ENCODE measurements at places on chromosomes 12 and 14.

DNA sequence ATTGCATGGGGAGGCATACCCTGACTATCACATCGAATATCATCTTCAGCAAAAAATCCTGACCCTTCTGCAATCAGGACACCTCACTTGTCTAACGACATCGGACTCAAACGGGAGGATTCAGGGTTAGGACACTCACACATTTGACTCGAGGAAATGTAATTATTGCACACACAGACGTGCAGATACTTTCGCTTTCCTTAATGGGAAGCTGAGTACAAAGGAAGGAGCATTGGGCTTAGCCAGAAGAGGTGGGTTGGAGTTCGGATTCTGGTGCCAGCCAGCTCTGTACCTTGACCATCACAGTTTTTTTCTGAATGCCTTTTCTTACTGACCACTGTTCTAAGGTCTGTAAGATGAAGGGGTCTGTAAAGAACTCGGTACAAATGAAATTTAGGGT is 260.4 kb downstream of the GALC start:
- DNase-seq, result no peak

- no peak for DNase-seq
Observed at GRCh38 chr14:93040443-93040842, 75.3 kb downstream of the ITPK1 start.

DNA sequence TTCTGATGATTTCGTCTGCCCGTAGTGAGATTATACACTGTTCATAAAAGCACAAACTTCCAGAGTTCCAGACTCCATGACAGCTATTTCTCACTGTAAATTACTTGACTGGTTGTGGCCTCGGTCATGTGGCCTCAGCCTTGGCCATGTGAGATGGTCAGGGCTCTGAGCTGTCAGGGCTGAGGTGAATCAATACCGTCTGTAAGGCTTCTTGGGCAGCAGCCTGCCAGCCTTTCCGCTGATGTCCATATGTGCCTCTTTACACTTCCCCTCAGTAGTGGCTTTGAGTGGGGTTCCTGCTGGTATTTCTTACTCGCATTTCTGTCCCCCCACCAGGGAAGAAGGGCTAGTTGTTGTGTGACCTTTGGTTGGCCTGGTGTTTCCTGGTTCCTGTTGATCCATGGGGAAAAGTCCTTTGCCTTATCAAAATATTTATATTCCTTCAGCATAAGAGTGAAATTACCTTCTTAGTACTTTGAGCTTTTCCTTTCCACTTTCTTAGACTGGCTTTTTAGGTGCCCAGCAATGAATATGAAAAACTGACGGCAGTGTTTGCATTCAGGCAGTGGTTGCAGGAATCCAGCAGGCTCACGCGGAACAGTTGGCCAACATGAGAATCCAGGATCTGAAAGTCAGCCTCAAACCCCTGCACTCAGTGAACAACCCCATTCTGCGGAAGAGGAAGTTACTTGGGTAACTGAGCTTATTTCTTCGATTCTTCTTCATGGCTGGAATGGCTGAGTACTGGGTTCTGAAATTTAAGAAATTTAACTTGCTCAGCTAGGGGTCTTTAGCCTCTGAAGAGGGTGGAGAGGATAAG is 46.1 kb downstream of the MAPKAPK5 start:
- no peak for DNase-seq

- DNase-seq, result no peak
Observed at GRCh38 chr12:50689437-50689836, 74.5 kb upstream of the ATF1 start.

- no peak for DNase-seq
Observed at GRCh38 chr12:100433701-100434100, 40.0 kb upstream of the NR1H4 start.

Measured in LNCaP clone FGC (cell line).